Stimulated activated CD8-positive, alpha-beta memory T cell treated with anti-CD3 and anti-CD28 coated beads, Interleukin-4, amount 100 ng/mL, for 4 hours (primary cell): ENCODE measurements at places on chromosomes 12 and 14.
A peak's percentile ranks its signal among the peaks of the same experiment; 100 is the strongest.

DNA sequence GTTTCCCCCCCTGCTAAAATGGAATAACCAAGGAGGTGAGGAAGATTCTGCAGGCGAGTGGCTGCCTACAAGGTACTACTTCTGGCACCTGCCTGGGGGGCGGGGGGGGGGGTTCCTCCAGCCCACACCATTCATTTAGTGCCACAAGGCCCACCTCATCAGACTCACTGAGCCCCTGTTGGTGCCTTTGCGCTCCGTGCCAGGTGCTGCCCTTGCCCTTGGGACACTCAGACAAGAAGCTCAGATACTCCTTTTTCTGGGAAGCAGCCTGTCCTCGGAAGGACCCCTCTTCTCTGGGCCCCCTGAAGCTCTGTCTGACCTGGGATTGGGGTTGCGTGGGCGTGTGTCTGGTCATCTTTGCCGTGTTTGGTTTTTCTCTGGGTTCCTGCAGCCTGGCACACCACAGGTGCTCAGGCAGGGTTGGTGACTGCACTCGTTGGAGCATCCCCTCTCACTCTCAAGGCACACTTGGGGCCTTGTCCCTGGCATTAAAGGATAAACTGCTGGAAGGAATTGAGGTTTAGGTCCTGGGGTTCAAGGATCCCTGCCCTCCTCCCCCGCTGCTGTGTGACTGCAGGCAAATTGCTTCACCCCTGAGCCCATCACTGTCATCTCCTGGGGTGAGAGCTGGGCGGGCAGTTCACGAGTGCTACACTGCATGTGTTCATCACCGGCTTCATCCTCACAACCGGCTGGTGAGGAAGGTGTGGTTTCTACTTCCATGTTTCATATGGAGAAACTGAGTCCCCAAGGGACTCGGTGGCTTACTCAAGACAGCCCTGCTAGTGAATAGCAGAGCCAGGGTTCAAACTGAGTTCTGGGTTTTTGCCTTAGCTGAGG, 16.9 kb downstream of the FAM222A start:
- DNase-seq = no peak

DNA sequence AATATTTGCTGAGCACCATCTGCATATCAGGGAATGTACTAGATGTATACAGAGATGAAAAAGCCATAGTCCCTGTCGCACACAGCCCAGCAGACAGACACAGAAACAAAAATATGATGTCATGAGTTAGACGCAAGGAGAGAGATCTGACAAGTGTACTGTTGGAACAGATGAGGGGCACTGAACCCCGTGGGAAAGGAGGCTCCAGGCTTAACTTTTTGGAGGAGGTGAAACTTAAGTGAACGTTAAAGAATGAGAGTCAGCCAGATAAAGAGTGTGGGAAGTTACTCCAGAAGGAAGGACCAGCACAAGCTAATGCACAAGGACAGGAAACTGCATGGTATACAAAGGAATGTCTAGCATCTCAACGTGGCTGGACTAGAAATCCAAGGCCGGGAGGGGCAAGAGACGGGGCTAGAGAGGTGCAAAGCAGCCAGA, 2.5 kb upstream of the ACTN1 start:
- DNase-seq = no peak

DNA sequence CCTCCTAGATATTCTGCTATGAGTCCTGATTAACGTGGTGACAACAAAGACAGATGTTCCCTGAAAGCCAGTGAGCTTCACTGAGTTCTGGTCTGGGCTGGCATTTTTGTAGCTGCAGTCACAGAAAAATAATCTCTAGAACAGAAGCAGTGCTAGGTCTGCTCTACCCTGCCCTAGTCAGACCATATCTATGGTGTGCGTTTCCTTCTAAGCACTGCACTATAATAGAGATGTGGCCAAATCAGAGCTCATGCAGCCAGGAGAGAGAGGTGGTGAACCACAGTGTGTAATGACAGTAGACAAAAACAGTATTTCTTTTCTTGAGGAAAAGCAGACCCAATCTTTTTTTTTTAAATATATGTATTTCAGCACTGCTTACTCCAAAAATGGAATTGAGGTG, 76.3 kb downstream of the CMAS start:
- DNase-seq = no peak

- DNase-seq = no peak
These were observed 12.2 kb upstream of the CALCOCO1 start for GRCh38 chr12:53739214-53740129.

GRCh38 chr12:46686267-46686942, 139.4 kb downstream of the SLC38A4 start:
- DNase-seq = no peak

GRCh38 chr14:102731871-102732800, 45.1 kb upstream of the TRAF3 start:
- DNase-seq = no peak

DNA sequence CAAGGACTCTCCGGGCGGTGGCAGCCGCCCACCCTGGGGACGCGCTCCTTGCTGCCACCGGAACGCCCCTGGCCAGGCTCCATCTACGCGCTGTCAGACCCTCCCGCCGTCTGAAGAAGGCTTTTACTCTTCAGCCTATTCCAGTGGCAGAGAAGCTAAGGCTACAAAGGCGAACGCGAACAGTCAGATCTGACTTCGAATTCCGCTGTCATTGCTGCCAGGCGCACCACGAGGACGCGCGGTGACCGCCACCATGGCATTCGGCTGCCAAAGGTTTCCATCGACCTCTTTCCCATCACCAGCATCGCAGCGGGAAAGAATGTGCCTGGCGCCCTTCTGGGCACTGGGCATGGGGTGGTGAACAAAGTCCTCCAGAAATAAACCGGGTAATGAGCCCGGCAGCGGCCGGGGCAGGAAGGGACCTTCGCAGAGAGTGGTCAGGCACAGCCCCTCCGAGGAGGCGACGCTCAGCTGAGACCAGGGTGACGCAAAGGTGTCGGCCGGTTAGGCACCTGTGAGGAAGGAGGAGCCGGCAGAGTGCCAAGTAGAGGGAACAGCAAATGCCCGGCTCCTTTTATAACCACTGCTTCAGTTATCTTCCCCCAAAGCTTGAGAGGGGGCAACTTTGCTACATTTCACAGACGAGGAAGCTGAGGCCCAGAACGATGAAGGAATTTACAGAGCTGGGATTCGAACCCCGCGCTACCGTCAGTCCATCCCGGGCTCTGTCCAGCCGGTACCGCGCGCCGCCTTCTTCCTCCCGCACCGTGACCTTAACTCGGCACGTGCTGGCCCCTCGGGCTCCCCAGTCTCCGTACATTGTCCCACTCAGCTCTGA, 1.9 kb upstream of the RFX4 start:
- DNase-seq = no peak

DNA sequence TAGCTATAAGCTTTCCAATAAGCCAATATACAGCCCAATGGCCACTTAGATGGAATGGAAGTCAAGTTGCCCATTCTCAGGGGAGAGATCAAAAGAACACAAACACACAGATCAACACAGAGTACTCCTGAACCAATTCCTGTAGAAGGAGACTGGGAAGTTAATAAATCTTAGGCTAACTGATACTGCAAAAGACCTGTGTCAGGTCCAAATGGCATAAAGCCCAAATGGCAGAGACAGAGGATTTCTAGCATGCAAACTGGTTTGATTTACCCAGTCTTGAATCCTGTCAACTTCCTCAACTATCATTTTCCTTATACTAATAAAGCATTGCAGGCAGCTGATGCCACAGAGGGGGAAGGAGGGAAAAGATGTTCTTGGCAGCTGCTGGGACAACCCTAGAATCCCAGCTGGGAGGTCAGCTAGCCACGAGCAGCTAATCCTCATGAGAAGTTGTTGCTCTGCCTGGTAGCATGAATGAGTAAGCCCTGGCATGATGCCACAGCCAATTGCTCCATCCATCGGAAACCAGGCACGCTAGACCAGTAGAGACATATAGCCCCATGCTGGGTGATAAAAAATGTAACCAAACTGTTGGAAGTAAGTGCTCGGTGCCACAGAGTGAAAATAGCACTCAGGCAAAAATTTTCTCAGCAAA, 26.2 kb downstream of the ANG start:
- no peak for DNase-seq

DNA sequence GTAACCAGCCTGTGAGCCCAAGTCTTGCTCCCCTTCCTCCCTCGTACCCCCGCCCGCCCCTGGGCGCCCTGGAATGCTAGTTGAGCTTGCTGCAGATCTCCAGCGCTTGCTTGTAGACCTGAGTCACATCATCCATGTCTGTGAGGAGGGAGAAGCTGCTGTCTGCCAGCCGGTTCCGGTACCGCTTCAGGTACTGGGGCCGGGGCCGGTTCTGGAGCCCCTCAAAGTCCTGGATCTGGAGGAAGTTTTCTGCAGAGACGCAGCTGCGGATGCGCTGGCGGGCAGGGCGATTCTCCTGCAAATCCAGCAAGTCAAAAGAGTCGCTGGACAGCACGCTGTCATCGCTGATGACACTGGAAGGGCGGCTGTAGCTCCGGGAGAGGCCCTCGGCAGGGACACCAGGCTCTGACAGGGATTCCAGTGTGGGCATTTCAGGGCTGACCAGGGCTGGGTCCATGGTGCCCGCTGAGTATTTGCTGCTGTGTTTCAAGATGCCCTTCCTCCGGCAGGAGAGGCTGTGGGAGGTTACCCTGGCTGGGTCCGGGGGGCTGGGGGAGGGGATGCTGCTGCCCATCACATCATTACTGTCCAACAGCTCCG, 71.9 kb downstream of the NUAK1 start:
- no peak for DNase-seq

GRCh38 chr12:2853626-2854025, 3.2 kb downstream of the TEX52 start:
- DNase-seq = no peak

DNA sequence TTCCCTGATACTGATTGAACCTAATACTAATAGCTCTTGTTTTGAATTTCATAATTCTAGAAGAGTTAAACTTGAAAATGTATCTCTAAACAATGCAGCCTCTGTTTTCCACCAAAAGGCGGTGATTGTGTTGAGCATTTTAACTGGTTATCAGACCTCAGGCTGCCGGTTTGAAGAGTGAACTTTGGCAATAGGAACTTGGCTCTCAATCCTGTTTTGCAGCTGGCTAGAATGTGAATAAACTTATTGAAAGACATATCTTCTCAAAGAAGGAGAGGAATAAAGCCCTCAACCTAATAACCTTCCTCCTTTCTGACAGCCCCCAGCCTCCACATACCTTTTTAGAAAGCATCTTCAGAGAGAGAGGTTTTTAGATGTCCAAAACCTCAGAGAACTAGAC, 105.4 kb downstream of the SRGAP1 start:
- no peak for DNase-seq

DNA sequence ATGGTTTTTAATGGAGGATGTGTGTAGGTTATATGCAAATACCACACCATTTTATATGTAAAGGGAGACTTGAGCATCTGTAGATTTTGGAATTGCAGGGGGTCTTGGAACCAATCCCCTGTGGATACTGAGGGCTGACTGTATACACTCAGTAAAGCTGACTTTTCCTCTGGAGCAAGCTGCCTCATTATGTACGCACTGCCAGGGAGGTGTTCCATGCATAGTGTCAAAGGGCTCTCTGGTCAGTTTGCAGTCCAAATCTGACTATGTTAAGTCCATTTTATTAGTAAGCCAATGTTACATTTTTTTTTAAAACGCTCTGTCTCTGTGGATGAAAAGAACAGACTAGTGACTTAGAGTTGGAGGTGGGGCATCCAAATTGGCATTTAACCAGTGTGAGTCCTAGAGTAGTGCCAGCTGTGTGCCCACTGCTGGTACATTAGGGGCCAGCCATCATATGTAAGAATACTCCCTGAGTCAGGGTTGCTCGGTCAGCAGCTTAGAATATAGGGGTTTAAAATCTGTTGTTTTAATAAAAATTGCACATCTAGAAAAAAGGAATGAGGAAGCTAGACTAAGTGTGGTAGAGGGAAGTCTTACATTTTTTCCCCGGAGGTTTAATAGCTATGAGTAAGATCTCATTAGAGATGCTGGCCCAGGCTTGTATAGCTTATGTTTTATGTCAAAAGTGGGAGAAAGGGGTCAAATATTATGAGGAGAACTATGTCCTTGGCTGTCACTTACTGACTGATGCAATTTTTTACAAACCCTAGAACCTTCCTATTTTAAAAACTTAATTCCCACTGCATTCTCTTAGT, 87.0 kb downstream of the TESC start:
- DNase-seq = no peak

DNA sequence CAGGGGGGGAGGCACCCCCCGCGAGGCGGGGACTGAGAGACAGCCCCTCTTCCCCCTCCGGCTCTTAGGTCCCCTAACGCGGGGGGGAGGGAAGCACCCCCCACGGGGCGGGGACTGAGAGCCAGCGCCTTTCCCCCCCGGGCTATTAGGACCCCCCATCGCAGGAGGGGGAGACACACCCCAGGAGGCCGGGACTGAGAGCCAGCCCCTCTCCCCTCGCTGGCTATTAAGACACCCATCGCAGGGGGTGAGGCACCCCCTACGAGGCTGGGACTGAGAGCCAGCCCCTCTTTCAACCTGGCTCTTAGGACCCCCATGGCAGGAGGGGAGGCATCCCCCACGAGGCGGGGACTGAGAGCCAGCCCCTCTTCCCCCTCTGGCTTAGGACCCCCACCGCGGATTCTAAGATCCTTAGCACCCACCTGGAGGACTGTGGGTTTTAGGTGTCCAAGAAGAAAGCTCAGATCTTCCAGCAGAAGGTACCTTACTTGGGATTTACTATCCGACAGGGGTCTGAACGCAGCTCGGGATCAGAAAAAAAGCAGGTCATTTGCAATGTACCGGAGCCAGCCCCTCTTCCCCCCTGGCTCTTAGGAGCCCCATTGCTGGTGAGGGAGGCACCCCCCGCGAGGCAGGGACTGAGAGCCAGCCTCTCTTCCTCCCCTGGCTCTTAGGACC, 197.8 kb upstream of the PZP start:
- no peak for DNase-seq

DNA sequence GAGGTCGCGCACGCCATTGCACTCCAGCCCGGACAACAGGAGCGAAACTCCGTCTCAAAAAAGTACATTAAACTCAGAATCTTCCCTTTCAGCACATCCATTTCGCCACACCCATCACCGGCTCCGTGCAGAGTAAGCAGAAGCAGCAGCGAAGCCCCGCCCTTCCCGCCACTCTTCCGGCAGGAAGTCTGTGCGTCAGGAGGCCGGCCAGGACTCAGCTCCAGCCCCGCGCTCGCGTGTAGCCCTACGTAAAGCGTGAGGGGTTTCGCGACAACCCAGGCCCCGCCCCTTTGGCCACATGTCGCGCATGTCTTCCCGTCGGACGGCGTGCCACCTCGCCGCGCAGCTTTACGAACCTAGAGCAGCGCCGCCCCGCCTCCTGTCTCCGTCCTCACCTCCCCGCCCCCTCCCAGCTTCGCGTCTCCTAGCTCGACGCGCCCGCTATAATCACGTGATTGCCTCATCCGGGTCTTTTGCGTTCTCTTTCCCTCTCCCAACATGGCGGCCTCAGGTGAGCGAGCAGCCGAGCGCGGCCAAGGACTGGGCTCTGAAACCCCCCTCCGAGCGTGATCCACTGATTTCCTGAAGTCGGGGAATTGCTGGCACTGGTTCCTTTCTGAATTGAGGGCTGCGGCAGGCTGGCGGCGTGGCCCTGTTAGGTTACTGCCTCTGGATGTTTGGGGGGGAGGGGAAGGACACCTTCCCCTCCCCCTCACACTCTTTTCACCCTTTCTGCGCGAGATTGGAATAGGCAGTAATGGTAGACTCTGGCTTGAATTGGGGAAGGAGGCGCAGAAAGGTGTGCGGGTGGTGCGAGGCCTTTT, at the start of gene EIF4B:
Gene EIF4B, plus strand, starts transcription at position 471 of the 824 bp plus-strand sequence. Its CDS starts 28 bp downstream, at position 499.
- peak; percentile 98 for DNase-seq
